ENCODE measurements at places on chromosomes 1 and 21.

DNA sequence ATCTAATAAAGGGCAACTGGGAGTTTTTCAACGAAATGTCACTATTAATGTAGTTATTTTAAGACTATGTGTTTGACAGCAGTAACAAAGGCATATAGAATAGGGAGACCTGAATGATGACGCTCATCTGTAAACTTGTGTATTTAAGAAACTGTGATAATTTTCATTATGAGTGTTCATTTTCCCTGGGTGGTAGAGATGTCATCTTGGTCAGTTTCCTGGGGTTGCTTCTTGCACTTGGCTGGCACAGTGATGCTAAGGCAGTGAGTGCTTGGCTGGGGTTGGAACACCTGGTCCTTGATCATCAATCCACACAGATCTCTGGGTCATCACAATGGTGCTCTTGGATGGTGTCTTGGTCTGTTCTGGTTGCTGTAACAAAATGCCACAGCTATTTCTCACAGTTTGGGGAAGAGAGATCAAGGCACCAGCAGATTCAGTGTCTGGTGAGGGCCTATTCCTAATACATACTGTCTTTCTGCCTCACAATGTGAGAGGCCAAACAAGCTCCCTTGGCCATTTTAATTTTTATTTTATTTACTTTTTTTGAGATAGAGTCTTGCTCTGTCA is 7.9 kb upstream of the SMYD2 start:
- DNase-seq: no peak

- DNase-seq: no peak
Observed at GRCh38 chr21:36860736-36861594, 105.5 kb downstream of the HLCS start.

GRCh38 chr1:12549460-12550349 is 68.3 kb downstream of the DHRS3 start:
- no peak for DNase-seq

- no peak for DNase-seq
Observed at GRCh38 chr1:98704474-98704873, 43.0 kb downstream of the SNX7 start.

GRCh38 chr1:30575066-30575465 is 148.3 kb downstream of the MATN1 start:
- DNase-seq: no peak

- DNase-seq: no peak
Observed at GRCh38 chr1:115170377-115170776, 81.1 kb upstream of the TSPAN2 start.

GRCh38 chr1:50308878-50309277 is 114.4 kb downstream of the DMRTA2 start:
- DNase-seq: no peak

GRCh38 chr1:207020709-207021107 is 11.8 kb downstream of the C1orf116 start:
- DNase-seq: no peak

DNA sequence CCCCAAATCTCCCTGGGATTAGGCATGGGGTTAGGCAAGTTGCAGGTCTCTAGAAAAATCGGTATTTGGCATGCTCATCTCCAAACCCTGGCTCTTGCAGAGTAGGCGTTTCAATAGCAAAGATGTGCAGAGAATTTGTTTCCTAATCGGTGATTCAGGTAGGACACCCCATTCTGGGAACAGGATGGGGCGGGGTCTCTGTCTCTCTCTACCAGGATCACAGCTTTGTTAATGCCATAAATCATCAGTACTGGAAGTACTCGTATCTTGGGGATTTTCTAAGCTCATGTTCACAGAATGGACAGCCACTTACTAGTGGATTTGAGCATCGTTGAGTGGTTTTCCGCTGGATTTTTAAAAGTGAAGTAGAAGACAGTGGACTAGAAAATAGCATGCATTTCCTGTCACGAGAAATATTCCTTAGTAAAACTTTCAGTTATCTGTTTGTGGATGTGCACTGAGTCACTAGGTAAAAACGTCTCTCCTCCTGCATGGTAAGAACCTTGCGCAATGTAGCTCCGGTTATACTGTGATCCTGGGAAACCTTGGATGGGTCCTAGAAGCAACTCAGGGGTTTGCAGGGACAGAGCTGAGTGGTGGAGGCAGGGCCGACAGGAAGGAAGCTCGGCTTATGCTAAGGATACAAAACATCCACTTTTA is 5.1 kb downstream of the TMEM51 start:
- DNase-seq: no peak

GRCh38 chr1:118294875-118295642 is 110.0 kb upstream of the SPAG17 start:
- no peak for DNase-seq

GRCh38 chr1:224333939-224334786 is 4.2 kb upstream of the NVL start:
- no peak for DNase-seq

DNA sequence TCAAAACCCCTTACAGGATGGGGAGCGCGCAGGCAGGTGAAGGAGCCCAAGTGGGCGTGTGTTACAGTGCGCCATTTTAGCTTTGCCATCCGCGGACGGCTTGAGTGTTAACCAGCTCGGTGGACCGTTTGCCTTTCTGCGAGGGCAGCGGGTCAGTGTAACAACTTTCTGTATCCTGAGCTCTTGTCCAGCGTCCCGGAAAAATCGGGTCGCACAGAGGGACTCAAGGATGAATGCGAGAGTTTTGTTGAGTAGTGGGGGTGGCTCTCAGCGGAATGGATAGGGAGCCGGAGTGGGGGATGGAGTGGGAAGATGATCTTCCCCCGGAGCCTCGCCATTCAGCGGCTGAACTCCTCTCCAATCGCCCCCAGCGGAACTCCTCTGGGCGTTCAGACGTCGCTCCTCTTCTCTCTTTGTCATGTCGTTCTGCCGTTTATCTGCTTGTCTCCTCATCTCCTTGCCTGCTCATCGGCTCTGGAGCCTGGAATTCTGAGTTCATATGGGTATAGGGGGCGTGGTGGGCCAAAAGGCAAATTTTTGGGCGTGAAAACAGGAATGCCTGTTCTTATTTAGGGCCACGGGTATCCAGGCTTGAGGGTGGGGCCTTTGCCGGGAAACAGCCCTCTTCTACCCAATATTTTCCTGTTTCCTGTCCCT is 295.4 kb downstream of the CTH start:
- DNase-seq: no peak

GRCh38 chr1:167832693-167833092 is 81.2 kb downstream of the ADCY10 start:
- no peak for DNase-seq

DNA sequence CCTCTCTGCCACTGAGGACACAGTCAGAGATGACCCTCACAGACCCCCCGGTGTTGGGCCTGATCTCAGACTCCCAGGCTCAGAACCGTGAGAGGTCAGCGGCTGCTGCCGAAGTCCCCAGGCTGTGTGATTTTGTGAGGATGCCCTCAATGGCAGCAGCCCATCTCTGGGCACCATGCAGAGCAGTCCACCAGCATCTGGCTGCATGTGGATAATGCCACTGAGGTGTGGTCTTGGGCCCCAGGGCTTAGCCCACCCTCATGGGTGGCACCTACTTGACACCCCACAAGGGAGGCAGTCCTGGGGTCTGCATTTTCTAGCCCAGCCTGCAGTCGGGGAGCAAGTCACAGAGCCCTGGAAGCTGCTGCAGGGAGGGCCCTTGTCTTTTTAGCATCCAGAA is 5.5 kb upstream of the ACTRT2 start:
- DNase-seq: no peak

DNA sequence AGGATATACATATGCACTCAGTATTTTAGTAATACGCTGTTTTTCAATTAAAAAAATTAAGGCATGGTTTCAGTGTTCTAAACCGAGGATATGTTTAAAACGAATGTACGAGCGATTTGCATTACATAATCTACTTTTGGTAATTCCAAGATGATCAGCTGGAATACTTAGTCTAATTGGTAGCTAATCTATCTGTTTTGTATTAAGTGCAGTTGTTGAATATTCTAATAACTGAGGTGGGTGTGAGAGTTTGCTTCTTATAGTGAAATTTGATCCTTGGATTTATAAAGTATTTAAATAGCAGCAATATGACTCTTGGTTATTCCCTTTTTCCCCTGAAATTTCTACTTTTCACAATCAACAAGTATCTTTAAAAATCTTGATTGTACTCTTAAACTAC is 1.3 kb downstream of the RNF2 start:
- DNase-seq: no peak

DNA sequence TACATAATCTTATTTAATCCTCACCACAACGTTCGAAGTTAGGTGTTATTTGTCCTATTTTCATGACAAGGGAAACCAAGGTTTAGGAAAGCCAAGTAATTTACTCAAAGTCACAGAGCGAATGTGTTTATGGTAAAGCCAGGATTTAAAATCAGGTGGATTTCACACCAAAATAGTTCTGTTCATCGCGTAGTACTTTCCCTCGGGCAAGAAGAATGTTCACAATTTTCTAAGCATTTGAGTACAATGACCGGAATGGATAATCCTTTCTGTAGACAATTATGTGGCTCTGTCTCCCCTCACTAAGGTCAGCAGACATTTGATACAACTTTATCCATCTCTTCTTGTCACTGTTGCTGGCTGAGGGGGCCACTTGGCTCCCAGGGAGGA is 204.2 kb downstream of the ST6GALNAC3 start:
- no peak for DNase-seq

DNA sequence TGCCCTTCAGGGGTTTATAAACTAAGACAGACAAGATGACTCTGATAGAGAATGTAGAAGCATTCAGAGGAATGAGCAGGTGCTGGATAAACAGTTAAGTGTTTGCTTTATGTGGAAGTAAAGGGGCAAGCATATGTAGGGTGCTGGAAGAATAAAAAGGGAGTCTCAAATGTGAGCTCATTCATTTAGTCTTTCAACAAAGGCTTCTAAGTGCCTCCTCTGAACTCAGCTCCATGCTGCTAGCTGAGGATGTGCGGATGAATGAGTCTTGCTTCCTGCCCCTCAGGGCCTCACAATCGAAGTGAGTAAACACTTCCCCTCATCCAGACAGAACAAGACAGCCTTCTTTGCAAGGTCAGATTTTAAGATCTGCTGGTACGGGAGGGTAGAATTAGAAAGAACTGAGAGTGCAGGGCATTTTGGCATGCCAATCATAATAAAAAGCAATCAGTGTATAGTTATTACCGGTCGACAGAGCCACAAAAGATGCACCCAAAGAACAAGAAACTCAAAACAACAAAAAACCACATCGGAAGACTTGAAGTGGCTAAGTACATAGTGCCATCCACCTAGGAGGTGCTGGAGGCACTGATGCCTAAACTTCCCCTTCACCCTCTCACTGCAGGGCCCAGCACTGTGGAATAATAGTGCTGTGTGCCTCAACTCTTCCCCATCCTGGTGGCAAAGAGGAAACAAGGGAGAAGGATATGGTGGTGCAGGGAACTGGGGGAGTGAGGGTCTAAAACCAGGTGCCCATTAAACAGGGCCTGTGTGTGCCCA is 69.8 kb downstream of the TNR start:
- no peak for DNase-seq

DNA sequence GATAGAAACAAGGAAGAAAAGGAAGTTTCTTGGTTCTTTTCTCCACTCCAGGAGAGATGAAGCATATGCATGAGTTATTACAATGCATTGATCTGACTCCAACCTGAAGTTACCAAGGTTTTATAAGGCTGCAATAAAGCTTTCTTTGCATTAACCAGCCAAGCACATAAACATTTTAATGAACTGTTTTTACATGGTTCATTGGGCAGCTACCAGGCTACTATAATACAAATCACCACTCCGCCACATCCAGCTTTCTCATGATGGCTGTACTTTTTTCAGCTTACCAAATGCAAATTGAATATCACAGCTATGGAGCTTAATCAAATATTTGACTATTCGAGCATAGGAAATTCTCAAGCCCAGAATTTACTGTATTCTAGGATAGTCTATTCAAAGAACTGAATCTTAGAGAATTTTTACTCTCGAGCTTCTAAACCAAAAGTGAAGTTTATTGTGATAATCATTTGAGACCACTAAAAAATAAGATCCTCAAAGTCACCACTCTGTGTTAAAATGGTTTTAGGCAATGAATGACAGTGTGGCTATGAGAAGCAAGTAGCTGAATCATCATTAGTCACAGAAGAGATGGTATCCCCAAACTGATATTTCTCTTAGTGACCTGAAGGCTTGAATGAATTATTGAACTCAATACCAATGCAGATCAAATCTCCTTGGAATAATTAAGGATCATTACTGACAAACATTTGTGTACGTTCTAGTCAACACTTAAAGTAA is 58.6 kb upstream of the ZNF281 start:
- no peak for DNase-seq

- DNase-seq: peak; percentile 47
Observed at GRCh38 chr1:111615870-111616715, 3.5 kb upstream of the RAP1A start.

DNA sequence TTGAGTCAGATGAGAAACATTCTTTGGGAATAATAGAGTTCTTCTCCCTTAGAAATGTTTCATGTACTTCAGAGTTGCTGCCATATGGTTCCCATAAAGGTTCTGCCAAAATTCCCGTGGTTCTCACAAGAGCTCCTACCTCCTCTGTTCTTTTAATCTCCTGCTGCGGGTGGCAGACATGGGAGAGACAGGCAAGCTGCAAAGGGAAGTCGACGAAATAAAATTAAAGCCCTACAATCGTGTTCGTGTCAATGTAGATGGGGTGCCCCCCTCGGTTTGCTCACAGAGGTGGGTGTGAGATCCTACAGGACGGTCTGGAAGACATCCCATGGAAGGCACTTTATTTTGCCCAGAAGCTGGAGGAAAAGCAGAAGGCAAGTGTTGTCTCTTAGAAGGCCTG is 276.0 kb downstream of the RWDD3 start:
- no peak for DNase-seq

GRCh38 chr1:244011271-244011670 is 39.8 kb upstream of the ZBTB18 start:
- no peak for DNase-seq

GRCh38 chr1:42333662-42334239 is 1.3 kb downstream of the FOXJ3 start:
- no peak for DNase-seq

GRCh38 chr1:159977364-159978106 is 23.5 kb upstream of the SLAMF9 start:
- DNase-seq: no peak

GRCh38 chr1:152623203-152623844 is 421 bp upstream of the LCE3A start:
- no peak for DNase-seq

GRCh38 chr1:176983731-176984130 is 180.8 kb downstream of the ASTN1 start:
- no peak for DNase-seq

GRCh38 chr1:10457875-10458274 is 8.0 kb downstream of the CORT start:
- no peak for DNase-seq

GRCh38 chr1:79079770-79080169 is 73.2 kb upstream of the ADGRL4 start:
- no peak for DNase-seq

DNA sequence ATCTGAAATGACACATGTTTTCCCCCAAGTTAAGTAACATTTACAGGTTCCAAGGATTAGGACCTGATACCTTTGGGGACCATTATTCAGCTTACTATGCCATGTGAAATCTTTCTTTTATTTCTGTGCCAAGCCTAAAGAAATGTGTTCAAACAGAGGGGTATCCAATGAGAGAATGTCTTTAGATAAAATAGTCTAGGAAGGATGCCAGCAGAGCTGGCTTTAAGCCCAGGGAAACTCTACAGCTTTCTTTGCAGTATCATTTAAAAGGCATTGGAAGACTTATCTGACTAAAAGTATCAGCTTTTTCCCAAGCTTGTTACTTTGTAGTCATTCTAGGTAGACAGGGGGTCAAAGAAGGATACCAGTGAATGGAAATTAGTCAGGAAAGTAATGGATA is 860.4 kb downstream of the PLA2G4A start:
- DNase-seq: no peak

- no peak for DNase-seq
Observed at GRCh38 chr21:43591571-43591970, 67.7 kb downstream of the HSF2BP start.

All from T-helper 22 cell (primary cell).